ENCODE measurements at places on chromosomes 4 and X.

DNA sequence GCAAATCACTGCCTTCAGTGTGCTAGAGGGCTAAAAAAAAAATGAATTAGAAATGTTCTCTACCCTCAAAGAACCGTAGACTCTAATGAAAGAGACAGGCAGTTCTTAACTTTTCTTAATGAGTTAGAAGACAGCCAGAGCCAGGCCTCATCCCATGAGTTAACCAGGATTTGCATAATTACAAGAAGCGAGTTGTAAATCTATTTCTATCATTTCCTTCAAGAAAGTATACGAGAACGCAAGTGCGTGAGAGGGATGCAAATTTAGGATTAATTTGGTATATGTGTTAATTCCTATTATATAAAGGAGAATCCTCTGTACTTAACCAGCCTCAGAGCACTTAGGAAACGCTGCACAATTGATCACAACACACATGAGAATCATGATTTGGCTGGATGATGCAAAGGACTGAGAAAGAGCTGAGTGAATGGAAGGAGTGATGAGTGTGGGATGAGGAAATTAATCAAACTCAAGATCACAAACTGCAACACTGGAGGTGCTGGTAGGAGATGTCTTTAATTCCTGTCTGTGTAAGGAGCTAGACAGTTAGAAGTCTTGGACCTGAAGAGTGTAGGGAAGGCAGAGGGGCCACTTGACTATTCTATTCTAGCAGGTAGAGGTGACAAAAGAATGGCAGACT is 157.2 kb downstream of the ATP10D start:
- DNase-seq = no peak

GRCh38 chr4:24853142-24853541 is 57.8 kb downstream of the SOD3 start:
- no peak for DNase-seq

- no peak for DNase-seq
Observed at GRCh38 chr4:165504184-165504583, 125.4 kb downstream of the CPE start.

DNA sequence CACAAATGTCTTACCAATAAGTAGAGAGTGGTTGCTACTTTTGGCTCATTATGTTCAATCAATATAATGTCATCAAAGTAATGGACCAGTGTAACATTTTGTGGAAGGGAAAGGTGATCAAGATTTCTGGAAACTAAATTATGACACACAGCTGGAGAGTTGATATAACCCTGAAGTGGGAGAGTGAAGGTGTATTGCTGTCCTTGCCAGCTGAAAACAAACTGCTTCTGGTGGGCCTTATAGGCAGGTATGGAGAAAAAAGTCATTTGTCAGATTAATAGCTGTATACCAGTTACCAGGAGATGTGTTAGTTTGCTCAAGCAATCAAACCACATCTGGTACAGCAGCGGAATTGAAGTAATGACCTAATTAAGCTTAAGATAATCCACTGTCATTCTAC is 17.3 kb upstream of the GUCY1B1 start:
- DNase-seq = no peak

- no peak for DNase-seq
Observed at GRCh38 chr4:2898001-2898400, 54.4 kb downstream of the ADD1 start.

DNA sequence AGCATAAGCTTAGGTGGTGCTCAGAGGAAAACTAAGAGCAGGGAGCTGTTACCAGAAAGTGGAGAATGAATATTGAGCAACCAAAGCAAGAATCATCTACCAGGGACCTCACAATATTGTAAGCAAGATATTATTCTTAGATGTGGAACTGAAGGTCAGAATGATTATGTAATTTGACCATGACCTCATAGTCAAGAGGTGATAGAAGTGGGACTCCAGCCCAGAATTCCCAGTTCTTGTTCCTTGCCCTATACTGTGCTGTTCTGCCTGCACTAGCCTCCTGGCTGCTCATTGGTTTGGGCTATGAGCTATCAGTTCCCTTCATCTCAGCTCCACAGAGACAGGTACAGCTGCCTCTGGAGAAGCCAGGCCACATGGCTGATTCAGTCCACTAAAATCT is 229.4 kb downstream of the LDB2 start:
- DNase-seq = no peak

DNA sequence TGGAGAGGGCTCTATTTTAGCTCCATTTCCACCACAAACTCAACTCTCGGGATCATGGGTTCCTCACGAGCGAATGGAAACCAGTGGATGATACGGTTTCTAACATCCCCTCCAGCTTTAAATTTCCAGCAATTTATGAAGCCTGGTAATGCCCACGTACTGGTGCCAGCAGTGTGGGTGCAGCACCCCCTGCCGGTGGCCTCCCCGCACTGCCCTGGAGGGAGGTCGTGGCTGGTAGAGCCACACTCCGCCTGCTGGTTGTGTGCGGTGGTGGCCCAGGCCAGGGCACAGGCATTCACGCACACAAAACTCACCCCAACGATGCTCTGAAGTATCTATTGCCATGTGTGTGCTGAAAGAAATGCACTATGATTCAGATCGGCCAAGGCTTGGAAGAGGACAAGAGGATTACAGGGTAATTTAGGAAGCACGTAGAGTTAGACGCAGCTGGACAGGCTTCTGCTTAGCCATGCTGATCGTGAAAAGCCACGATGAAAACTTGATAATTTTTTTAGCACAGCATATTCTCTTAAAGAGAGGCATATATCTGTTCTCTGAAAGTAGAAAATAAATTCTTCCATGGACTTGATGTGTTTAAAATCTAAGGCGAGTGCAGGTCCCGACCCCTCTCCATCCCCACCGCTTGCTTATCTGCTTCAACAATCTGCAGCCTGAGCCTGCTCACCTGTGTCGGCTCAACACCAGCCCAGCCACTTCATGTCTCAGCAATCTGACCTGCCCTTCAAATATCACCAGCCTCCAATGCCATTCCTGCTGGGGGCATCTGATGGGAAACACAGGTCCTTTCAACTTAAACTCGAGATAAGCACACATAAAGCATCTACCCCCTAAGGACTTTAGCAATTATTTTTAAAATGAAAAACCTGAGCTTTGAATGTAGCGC is 59.1 kb downstream of the SCD5 start:
- DNase-seq = peak; percentile 91

GRCh38 chr4:30385650-30386049 is 334.5 kb upstream of the PCDH7 start:
- DNase-seq = no peak

GRCh38 chr4:182805321-182805720 is 111.9 kb downstream of the DCTD start:
- no peak for DNase-seq

GRCh38 chr4:41125558-41126311 is 88.6 kb downstream of the APBB2 start:
- DNase-seq = no peak

- no peak for DNase-seq
Observed at GRCh38 chr4:52425751-52426326, 233.3 kb downstream of the USP46 start.

DNA sequence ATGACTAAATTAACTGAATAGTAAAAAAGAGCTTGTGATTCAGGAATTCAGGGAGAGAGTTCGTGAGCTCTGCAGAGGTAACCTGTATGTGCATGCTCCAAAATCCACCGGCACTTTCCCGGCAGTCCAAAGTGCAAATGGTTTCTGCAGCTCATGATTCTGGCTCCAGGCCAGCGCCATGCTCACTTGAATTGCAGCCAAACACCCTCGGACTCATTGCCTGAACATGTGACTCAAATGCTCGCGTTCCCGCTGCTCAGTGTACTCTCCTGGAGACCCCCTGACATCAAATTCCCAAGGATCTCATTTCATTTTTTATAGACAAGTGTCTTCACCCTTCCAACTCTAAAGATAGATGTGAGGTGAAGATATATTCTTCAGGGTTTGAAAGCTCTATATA is 44.1 kb upstream of the SH3RF1 start:
- no peak for DNase-seq

- no peak for DNase-seq
Observed at GRCh38 chr4:164009435-164009834, 514.9 kb downstream of the TMA16 start.

DNA sequence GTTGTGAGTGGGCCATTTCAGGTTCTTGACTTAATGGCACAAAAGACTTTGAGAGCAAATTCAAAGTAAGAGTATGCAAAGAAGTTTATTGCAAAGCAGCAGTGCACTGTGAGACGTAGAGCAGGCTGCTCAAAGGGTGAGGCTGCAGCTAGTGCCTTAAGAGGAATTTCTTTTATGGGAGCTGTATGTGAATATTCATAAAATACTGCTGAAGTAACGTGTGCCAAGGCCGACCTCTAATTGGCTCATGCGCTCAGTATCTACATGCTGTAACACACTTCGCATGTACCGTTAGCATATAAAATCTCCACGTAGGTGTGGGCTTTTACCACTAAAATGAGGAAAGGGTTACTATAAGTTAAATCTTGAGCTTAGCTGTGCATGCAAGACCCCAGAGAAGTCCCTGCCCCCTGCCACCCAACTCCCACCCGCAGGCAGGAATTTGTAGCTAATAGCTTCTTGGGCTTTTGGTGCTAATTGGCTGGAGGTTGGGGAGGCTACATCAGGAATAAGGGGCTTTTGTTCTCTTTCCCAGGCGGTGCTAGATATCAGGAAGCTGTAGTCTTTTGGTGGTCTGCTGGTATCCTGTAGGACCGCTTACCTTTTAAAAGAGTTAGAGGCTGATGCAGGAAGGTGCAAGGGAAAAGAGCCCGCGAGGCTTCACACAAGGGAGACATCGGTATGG is 47.6 kb downstream of the FSTL5 start:
- DNase-seq = no peak

DNA sequence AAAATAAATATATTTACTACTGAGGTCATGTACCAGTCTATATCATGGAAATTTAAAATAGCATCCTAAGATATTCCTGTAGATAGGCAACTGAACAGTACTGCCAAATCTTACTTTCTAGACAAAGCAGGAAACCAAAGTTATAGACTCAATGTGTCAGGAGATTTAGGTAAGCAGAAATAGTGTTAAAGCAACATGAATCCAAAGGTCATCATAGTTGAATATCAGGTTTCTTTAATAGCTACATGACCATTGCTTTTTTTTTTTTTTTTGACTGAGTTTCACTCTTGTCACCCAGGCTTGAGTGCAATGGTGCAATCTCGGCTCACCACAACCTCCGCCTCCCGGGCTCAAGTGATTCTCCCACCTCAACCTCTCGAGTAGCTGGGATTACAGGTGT is 20.2 kb upstream of the ACSL4 start:
- no peak for DNase-seq

GRCh38 chr4:89837993-89838390 is 1.0 kb upstream of the SNCA start:
- no peak for DNase-seq

DNA sequence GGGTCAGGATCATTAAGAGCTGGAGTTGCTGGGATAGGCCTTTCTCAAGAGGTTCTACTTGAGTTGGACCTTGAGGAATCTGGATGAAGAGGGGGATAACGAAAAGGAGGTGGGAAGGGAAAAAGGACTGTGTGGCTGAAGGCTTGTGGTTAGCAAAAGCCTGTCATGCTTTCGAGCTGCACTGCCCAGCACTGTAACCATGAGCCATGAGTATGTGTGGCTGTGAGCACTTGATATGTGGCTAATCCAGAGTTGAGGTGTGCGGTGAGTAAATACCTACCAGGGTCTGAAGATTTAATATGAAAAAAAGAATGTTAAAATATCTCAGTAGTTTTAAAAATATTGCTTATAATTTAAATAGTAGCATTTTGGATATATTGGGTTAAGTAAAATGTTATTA is 11.4 kb downstream of the TMEM165 start:
- no peak for DNase-seq

DNA sequence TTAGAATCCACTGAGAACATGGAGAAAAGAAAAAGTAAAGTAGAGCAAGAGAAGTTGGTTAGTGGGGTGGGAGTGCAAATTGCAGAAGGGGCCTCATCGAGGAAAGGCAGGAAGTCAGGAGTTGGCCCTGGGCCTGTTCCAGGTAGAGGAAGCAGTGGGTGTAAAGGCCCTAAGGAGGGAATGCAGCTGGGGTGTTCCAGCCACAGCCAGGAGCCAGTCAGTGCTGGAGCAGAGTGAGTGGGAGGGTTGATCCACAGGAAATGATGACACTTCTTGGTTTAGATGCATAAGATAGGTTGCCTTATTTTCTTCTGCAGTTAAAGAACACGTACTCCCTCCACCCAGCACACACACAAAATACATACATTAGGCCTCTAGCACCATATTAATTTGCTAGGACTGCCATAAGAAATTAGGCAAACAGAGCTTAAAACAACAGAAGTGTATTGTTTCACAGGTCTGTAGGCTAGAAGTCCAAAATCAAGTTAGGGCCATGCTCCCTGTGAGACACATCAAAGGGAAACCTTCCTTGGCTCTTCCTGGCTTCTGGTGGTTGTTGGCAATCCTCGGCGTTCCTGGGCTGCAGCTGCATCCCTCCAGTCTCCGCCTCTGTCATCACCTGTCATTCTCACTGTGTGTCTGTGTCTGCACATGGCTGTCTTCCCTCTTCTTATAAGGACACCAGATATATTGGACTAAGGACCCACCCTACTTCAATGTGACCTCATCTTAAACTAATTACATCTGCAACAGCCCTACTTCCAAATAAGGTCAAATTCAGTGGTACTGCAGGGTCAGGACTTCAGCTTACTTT is 205.9 kb downstream of the AASDH start:
- DNase-seq = peak; percentile 48

- no peak for DNase-seq
Observed at GRCh38 chrX:48001260-48001659, 2.5 kb downstream of the ZNF182 start.

GRCh38 chr4:165222651-165222994 is 15.3 kb downstream of the KLHL2 start:
- DNase-seq = no peak

GRCh38 chrX:29487714-29488113 is 727.6 kb upstream of the MAGEB2 start:
- DNase-seq = no peak

DNA sequence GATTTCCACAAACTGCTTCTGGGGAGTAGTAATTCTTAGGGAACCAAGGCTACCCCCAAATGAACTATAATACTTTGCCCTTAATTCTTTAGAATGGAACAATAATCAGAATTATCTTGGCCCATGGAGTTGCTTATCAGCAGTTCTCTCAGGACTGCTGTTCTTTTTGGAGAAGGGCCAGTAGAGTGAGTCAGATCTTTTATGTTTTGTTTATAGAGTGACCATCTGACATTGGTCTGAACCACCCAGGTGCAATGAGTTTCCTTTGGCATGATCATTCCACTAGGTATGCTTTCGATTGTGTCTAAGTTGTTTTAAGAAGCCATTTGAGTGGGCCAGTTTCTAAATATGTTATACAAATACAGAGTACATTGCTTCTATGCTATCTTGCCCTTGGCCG is 31.8 kb downstream of the PRRG1 start:
- no peak for DNase-seq

- peak; percentile 14 for DNase-seq
Observed at GRCh38 chrX:56793521-56794320, 64.7 kb downstream of the NBDY start.

- no peak for DNase-seq
Observed at GRCh38 chr4:139175646-139176301, 1.2 kb downstream of the ELF2 start.
